ENCODE measurements at places on chromosomes 3 and 15.

DNA sequence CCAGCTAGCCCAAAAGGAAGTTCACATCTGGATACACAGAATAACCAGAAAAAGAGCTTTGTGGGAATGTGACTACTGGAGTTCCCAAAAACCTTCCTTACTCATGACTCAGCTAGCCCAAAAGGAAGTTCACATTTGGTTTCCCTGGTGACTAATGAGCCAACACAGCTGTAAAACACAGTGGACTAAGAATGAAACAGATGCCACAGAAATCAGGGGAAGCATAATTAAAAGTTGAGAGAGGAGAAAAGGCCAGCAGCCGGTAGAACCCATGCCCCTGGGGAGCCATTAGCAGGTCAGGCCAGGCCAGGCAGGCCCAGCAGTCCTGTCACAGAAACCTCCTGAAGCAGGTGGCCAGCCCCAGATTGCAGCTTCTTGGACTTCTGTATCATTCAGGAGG lies 130.3 kb downstream of the GHSR start:
- DNase-seq, result no peak

DNA sequence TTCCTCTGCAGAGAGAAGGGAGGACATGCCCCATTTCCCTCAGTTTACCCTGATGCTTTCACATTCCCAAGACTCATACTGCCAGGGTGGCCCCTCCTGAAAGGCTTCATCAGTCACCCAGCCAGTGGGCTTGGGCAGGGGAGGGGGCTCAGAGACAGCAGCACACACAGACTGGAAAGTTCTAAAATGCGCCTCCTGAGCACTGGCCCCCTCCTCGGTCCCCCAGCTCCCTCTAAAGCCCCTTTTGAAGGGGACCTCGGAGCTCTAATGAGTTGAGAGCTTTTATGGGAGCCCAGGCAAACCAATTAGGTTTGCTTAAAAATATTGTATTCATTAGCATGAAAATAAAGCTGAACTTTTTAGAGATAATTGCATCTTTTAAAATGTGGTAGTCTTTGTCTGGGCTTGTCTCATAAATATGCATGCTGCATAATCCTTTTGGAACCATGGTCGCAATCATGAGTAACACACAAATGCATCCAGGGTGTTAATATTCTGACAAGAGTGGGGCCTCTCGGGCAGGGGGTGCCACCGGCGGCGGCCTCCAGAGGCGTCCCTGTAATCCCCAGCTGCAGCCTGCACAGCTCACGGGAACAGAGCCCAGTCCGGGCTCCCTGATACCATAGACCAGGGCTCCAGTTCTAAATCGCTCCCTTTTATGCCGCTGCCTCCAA lies 78.5 kb downstream of the RPLP1 start:
- DNase-seq, result no peak

- no peak for DNase-seq
These were observed 9.0 kb upstream of the ILDR1 start for GRCh38 chr3:122031123-122031468.

DNA sequence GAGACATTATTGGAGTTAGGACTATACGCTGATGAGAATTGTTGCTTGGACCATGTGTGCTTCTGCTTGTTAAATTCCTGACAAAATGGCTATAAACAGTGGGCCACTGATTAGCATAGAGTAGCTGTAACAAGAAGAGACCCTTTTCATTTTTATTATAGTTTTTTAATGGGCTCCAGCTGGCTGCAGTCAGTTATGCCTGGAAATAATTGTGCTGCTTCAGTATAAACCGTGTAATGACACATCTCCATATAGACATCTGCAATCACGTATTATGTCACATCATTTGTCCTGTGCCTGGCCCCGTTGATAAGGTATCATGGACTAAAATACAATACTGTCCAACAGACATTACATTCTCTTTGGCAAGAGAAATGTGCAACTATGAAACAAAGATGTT lies 50.9 kb downstream of the ARPP21 start:
- DNase-seq, result no peak

DNA sequence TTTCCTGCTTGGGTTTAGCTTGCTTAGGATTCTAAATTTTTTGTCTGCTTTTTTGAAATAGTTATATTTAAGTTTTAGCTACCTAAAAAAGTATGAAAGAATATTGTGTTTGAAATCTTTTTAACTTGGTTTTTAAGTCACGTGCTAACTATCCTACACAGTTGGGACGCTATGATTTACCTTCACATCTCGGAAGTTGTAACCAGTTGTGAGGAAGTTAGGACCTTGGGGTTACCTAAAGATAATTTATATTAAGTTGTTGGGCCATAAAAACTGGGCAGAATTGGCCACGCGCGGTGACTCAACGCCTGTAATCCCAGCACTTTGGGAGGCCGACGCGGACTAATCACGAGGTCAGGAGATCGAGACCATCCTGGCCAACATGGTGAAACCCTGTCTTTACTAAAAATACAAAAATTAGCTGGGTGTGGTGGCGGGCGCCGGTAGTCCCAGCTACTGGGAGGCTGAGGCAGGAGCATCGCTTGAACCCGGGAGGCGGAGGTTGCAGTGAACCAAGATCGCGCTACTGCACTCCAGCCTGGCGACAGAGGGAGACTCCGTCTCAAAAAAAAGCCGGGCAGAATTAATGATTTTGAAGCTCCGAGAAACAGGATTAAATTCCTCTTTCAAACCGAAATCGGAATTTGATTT lies 1.0 kb downstream of the ZFAND6 start:
- peak; percentile 7 for DNase-seq

DNA sequence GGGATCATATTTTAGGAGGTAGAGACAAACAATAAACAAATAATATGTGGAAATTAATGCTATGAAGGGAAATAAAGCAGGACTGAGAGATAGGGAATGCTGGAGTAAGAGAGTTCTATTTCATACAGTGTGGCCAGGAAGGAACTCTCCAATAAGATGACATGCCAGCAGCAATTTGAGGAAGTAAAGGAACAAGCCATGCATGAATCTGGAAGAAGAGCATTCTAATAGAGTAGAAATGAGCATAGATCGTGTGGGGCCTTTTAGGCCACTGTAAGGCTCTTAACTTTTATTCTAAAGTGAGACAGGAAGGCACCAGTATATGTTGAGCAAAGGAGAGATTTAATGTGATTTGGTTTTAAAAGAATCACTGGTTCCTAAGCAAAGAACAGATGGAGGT lies 126.3 kb downstream of the DMXL2 start:
- DNase-seq, result no peak

DNA sequence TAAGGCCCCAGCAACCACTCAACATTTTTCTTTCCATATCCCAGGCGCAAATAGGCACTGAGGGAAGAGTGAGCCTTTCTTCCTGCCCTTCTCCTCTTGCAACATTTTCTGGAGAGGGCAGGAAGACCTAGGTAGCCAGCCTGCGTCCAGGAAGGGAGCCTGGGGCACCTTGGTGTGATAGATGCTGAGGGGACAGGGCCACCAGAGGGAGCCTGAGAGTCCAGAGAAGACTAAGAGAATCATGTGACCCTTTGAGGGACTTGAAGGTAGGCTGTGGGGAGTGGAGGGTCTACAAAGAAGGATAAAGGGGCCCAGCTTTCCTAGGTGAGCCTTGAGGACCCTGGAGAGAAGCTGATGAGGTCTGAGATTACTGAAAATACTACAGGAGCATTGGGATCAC lies 346.6 kb downstream of the CNTN6 start:
- DNase-seq, result no peak
